H54 (cell line): ENCODE measurements at places on chromosomes 7 and 10.
A peak's percentile ranks its signal among the peaks of the same experiment; 100 is the strongest.

DNA sequence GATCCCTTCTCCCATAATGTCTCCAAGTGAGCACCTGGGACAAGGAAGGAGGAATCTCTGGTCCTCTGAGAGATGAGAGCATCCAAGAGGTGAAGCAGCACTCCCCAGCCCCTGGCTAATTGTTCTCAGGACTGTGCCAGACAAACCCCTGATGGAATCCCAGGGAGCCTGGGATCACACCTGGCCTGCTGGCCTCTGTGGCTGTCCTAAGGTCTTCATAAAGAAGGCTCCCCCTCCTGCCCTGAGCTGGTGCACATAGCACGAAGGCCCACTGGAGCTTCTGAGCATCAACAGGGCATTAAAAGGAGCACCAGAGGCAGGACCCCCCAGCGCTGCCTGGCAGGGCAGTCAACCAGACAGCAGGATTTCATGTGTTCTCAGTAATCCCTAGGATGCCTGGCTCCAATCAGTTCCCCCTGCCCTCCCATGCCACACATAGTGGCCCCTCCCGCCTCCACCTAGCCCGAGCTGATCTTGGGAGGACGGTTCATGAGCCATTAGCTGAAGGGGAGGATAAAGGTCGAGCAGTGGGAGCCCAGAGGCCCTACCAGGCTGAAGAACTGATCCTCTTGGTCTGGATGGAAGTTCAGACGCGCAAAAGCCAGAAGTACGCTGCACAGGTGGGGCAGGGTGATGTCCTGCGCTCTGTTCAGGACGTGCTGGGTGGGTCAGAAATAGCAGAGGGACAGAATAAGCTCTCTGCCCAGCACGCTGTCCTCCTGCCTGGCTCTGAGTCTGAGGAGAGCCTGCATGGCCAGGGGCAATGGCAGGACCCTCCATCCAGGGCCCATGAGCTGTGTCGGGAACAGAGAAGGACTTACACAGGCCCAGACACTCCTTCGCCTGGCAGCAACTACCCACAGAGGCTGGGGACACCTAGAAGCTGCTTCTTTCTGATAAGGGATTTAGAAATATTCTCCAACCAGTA lies 8.4 kb downstream of the TBRG4 start:
- no peak for DNase-seq

GRCh38 chr7:14606101-14606500 lies 296.4 kb downstream of the DGKB start:
- DNase-seq = no peak

GRCh38 chr7:94656925-94657731 lies 1.2 kb upstream of the SGCE start:
- no peak for DNase-seq

DNA sequence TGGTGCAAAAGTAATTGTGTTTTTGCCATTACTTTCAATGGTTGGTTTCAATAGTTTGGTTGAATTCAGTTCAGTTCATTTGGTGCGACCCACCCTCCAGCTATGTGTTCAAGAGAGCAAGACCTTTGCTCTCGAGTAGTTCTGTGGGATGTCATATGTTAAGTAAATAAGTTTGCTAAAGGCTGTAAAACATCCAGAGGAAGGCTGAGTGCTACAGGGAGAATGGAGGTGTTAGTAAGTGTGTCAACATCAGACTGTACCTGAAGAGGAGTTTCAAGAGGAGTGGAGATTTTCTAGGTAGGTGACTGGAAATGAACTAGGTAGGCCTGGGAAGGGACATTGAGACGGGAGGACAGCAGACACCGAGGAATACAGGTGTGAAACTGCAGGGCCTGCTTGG lies 147.7 kb downstream of the SH2D4B start:
- no peak for DNase-seq

- DNase-seq = peak; percentile 66
Observed at GRCh38 chr10:48526011-48526821, 78.7 kb downstream of the ARHGAP22 start.
